Brain (organoid and tissue), 16 donors: ENCODE measurements at places on chromosomes 2 and 18.
A peak's percentile ranks its signal among the peaks of the same experiment; 100 is the strongest.

GRCh38 chr2:2848621-2849333, 517.7 kb upstream of the MYT1L start:
- peak; percentile 94 for DNase-seq

DNA sequence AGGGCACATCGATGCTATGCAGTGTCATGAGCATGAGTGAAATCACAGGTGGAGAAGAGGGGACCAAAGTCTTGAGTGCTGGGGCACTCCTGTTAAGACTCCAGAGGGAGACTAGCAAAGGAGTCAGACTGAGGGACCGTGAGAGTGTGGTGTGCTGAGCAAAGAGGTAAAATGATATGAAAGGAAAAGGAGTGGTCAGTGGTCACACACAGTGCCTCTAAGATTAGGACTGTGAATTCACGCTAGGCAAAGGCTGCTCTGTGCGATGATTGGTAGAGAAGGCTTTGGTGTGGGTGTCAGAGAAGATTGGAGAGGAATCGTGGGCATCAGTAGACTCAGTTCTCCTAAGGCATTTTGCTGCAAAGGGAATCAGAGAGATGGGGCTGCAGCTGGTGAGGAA, 12.8 kb downstream of the SOCS6 start:
- no peak for DNase-seq

DNA sequence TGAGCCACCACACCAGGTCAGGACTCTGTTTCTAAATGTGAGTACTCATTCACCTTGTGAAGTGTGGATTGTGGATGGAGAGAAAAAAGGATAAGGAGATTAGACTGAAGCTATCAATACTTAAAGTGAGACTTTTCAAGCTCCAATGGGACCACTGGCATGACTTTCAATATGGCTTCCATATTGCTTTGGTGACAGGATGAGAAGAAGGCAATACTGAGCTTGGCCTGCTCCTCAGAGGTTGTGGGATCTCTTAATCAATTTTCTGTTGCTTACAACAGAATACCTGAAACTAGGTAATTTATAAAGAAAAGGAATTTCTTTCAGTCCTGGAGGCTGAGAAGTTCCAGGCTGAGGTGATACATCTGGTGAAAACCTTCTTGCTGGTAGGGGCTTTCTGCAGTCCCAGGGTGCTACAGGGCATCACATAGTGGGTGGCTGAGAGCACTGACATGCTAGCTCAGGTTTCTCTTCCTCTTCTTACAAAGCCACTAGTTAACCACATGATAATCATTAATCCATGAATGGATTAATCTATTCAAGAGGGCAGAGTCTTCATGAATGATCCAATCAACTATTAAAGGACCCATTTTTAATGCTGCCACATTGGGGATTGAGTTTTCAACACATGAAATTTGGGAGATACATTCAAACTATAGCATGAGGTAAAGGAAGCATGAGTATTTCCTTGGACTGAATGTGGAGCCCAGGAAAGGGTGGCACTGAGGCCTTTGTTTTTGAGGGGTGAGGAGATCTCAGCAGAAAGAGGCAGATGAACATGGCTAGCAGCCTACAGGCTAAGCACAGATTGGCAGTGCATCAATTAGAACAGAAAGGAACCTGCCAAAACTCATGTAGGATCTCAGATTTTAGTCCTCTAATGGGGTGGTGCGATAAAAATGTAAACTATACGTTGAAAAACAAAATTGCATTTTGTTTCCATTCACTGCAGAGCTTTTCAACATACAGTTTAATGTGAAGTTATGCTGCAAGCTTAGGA, 274.5 kb downstream of the PIK3C3 start:
- no peak for DNase-seq

DNA sequence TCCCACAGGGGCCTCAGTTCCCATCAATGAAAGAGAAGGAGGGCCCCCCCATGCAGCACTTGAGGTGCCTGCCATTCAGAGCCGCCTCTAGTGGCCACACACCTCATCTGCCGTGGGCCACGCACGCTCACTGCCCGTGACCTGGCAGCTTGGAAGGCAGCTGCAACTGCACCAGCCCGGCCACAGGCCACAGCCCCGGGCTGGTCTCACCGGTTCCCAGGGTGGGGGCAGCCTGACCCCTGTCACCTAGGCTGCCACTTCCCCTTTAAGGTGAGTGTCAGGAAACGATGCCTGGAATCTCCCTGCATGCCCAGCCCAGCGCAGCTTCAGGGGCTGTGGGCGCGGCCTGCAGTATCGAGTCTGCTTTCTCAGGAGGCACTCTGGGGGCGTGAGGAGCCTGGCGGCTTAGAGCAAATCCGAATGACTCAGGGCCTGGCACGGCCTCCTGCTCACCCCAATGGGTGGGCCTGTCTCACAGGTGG, 2.6 kb downstream of the MAB21L4 start:
- DNase-seq: no peak

DNA sequence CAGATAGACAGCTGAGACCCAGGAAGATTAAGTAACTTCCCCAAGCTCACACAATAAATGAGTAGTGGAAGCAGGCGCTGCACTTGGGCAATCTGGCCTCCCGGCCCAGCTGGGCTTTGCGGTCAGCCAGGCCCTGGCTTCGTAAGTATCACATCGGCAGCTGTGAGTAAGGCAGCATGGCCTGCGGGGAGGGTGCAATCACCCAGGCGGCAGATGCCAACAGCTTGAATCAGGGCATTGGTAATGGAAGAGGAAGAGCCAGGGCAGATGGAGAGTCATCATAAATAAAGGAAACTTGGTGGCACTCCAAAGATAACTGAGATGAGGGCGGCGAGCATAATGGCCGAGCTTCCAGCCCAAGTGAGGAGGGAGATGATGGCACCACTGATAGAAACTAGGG, 217.9 kb upstream of the PID1 start:
- peak; percentile 26 for DNase-seq

- DNase-seq: no peak
Observed at GRCh38 chr2:127829845-127830246, 18.9 kb upstream of the WDR33 start.

GRCh38 chr2:237025090-237025865, 60.4 kb upstream of the COPS8 start:
- DNase-seq: no peak

GRCh38 chr2:139201516-139201915, 421.3 kb upstream of the NXPH2 start:
- DNase-seq: no peak

GRCh38 chr2:11270891-11271290, 73.5 kb downstream of the ROCK2 start:
- DNase-seq: no peak
